Stimulated activated CD8-positive, alpha-beta memory T cell treated with anti-CD3 and anti-CD28 coated beads, Interleukin-7, amount 100 ng/mL, for 48 hours (primary cell): ENCODE measurements at places on chromosomes 3 and 15.

DNA sequence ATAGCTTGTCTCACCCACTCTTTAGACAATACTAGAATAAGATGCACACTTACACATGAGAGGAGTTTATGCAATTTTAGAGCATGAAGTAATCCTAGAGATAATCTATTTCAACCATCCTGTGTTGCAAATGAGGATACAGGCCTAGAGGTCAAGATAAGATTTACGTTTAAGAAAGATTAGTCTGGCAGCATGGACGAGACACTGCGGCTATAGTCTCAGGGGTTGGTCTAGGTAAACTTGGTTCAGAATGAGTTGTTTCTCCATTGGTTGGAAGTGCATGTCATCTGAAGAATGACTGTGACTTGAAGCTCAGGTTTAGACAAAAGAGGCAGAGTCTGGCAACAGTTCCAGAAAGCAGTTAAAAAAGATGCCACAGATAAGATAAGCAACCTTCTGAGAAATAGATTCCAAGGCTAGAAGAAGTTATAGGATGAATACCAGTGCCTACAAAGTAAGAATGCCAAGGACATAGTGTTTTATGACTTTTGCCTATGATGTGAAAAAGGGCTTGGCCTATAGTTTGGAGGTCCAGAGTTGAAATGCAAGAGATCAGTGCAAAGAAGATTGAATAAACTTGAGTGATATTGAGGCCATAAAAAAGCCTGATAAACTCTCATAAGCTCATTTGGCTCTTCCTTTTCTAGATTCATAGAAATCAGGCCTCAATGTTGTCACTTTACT lies 631.0 kb downstream of the SQOR start:
- no peak for DNase-seq

DNA sequence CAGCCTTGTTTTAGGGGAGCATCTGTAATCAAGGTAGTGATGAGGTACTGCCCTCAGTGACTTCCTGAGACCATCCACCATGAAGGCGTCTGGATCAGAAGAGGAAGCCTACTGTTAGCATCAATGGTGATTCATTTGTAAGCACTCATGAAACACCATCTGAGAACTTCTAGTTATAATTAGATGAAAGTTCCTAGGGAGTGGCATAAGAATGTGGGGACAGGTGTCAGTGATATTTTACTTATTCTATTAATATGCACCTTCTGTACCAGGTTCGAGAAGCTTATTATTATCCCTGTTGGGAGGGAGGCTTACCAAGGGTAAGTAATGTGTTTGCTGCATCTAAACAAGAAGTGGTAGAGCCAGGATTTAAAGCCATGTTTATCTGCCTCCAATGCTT lies 295.8 kb upstream of the TBL1XR1 start:
- no peak for DNase-seq

DNA sequence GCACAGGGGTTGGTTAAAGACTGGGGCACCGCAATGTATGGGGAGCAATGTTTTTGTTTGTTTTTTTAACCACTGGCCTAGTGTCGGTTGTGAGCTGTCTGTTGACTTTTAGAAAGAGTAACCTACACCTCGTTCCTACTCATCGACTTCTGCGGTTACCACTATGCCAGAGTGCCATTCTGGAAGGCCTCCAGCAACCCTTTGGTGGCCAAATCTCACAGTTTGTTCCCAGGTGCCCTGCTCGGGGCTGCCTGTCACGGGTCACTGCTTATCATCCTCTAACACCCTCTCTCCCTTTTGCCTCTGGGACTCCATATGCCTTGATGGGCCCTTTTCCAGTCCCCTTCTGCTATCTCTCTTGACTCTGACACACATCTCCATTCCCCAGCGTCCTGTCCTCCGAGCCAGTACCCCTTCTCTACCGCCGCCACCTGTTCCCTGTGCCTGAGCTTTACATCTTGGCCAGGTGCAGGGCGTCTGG lies 290.4 kb upstream of the C2CD4B start:
- DNase-seq = no peak

- no peak for DNase-seq
These were observed 40.0 kb downstream of the USP3 start for GRCh38 chr15:63544258-63545026.

DNA sequence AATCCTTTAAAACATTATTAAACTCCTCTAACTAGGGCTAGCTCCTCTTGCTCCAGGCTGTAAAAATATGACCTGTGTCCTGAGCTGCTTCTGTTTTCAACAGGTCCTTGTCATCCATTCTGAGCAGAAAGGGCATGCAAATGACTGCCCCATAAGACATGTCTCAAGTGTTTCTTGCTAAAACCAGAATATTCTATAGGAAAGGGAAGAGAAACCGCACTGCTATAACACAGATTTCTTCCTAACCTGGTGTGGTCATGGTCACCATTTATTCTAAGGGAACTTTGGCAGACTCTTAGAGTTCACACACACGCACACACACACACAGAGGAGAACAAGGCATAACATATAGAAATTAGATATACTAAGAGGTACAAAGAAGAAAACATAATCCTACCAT lies 34.2 kb upstream of the B3GNT5 start:
- no peak for DNase-seq

DNA sequence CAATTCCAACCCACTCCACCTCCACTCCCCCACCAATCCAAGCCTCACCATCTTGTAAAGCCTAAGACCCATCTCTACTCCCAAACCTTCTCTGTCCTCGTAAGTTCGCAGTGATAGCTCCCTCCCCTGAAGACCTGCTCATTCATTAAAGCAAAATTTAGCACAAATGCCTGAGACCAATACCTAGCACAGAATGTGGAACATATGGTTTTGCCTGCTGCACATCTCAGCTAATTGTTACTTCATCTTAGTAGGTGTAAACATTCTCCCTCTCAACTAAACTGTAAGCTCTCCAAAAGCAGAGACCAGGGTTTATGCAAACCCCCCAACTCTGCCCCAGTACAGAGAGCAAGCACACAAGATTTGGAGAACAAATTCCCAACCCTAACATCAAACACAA lies 20.5 kb downstream of the DCLK3 start:
- DNase-seq = no peak

- DNase-seq = no peak
These were observed 23.4 kb upstream of the PPARG start for GRCh38 chr3:12265508-12265907.

DNA sequence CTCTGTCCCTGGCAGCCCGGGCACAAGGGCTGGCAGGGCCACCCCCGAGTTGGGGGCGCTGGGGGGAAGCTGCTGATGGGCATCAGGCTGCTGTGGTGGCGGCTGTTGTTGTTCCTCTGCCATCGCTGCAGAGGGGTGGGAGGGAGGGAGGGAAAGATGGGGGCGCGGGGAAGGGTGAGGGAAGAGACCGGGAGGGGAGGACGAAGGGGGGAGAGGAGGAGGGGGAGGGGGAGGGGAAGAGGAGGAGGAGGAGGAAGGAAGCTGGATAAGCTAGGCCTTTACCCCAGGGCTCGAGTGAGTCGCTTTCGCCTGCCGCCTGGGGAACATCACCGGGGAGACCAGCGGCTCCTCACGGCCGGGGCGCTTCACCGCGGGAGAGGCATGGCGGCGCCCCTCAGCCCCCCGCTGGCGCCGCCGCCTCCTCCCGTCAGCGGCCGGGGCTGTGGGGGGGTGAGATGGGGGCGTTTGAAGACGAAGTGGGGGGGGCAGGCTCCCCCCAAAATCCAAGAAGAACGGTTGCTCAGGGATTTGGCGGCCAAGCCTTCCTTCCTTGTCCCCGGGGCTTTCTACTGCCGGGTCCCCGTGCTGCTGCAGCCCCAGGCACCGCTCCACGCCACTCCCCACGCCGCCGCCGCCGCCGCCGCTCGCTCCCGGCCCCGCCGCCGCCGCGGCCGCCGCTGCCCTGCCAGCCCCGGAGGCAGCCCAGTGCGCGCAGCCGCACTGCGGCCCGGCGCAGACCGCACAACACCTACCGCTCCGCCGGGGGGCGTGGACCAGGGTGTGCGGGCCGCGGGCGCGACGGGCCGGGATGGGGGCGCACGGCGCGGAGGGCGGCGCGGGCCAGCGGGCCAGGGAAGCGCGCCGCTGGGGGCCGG lies at the start of gene RFX7:
RFX7 (minus strand) TSS at position 717 of the 875 bp plus-strand sequence; CDS start at position 123, 594 bp downstream.
- peak; percentile 66 for DNase-seq

- DNase-seq = no peak
These were observed 162.3 kb downstream of the PGPEP1L start for GRCh38 chr15:98845138-98845884.

GRCh38 chr15:36177590-36178302 lies 401.7 kb upstream of the CDIN1 start:
- no peak for DNase-seq

GRCh38 chr3:150091626-150092025 lies 120.9 kb upstream of the PFN2 start:
- no peak for DNase-seq

- DNase-seq = no peak
These were observed 78.8 kb downstream of the FBN1 start for GRCh38 chr15:48566668-48567067.
